LoVo (cell line): ENCODE measurements at places on chromosomes 4 and X.
A peak's percentile ranks its signal among the peaks of the same experiment; 100 is the strongest.

DNA sequence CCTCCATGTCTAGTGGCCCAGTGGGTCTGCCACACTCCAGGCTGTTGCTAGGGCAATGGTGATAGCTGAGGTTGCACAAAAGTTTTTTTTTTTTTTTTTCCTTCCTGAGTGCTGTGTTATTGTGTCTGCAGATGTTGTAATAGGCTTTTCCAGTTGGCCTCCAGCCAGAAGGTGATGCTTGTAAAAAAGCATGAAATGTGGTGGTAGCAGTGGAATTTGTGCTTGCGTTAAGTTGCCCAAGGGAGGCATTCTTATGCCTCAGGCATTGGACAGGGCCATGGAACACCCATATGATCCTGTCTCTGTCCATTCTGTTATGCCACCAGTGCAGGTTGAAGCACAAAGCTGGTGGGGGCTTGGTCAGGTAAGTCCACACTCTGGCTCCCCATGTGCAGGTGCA, 660.5 kb upstream of the SPANXN1 start:
- no peak for DNase-seq

- DNase-seq, result no peak
These were observed 484.1 kb downstream of the SMARCA1 start for GRCh38 chrX:129039176-129039575.

- DNase-seq, result peak; percentile 14
These were observed 599.5 kb downstream of the FSTL5 start for GRCh38 chr4:161564230-161564834.

GRCh38 chrX:69741721-69742120, 125.8 kb downstream of the EDA start:
- no peak for DNase-seq
